ENCODE measurements at places on chromosomes 4 and X.

- DNase-seq, result no peak
Measured at GRCh38 chr4:184475096-184475461, 729 bp upstream of the IRF2 start.

- DNase-seq, result peak; percentile 91
Measured at GRCh38 chrX:47218920-47219815, 687 bp downstream of the CDK16 start.

- DNase-seq, result no peak
Measured at GRCh38 chr4:48028696-48029095, 12.1 kb downstream of the NIPAL1 start.

- DNase-seq, result no peak
Measured at GRCh38 chrX:120287513-120288112, 23.6 kb downstream of the TMEM255A start.

GRCh38 chr4:164531336-164531735 is 222.6 kb upstream of the SMIM31 start:
- DNase-seq, result no peak

DNA sequence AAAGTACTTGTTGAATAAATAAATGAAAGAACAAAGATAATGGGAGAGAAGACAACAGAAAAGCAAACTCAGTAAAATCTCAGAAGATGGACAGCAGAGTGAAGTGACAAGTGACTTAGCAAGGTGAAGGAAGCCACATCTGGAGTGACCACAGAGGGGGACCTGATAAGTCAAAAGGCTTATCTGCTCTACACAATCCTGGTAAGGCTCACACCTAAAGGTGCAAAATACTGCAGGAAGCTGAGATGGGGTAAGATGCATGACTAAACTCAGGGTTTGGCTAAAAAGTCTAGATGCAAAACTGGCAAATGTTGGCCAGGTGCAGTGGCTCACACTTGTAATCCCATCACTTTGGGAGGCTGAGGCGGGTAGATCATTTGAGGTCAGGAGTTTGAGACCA is 22.2 kb downstream of the TRMT2B start:
- DNase-seq, result no peak
